Coronary artery (tissue), 2 donors: ENCODE measurements at places on chromosomes 5 and 9.

- no peak for DNase-seq
Observed at GRCh38 chr5:96339862-96340261, 93.2 kb downstream of the PCSK1 start.

DNA sequence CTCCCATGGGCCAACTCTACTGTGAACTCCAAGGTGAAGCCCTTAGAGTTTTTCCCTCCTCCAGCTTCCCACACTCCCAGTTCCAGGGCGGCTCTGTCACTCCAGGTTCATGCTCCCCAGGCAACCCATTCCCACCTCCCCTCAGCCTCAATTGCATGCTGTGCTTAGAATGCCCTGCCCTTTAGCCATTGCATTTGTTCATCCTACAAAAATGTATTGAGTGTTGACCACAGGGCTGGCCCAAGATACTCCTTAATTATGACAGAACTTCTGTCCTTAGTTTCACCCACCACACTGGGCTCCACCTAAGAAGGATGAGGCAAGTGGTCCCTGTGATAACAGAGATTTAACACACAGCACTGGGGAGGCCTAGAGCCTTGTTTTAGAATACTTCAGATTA is 236.1 kb downstream of the ADAMTSL1 start:
- DNase-seq = no peak

GRCh38 chr9:117325831-117326230 is 89.0 kb downstream of the ASTN2 start:
- DNase-seq = no peak

DNA sequence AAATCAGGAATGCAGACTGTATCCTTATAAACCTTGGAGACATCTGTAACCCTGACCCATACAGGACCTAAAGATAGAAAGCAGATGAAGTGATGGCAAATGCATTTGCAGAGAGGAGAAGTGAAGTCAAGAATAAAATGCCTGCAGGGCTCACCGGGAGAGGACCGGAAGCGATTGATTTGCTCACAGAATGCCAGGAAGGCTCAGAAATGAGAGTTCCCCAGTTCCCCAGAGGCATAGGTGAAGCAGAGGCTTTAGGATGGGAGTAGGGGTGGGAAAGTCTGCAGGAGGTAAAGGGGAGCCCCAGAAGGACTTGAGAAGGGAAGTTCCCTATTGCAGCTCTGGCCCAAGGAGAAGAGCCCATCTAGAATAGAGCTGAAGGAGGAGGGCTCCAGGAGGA is 63.9 kb upstream of the TNFAIP8 start:
- no peak for DNase-seq

- DNase-seq = no peak
Observed at GRCh38 chr5:141476132-141476911, 556 bp downstream of the PCDHGC3 start.

- DNase-seq = no peak
Observed at GRCh38 chr5:26582350-26583045, 455.9 kb downstream of the CDH9 start.

DNA sequence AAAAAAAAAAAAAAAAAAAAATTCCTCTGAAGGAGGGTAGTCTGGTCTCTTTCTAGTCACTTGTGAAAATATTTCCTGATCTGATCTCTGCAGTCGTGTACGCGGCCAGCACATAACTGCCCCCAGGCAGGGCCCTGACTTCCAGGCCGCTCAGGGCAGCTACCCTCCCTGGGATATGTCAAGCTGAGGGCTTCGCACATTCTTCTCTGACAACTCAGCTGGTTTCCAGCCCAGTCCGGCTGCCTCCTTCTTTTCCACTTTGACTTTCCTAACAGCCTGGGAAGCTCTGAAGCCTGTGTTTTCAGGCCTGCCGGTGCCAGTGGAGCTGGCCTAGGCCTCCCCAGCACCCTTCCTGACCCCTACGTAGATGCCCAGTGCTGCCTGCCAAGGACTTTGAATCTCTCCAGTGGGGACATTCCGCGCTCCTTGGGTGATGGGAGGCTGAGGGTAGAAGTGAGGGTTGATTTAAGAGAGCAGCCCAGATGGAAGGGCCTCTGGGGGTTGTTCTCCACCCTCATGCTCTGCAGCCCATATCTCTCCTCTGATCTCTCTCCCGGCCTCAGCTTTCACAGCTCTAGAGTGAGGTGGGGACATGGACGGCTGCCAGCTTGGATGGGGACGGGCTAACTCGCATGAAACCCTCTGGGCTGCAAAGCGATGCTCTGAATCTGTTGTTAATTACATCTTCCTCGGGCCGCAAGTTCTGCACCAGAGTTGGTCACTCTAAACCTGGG is 20.7 kb downstream of the COL5A1 start:
- DNase-seq = peak; percentile 90

GRCh38 chr9:32220750-32221149 is 163.7 kb upstream of the ACO1 start:
- DNase-seq = no peak
